ENCODE measurements at places on chromosomes 7 and 10.

DNA sequence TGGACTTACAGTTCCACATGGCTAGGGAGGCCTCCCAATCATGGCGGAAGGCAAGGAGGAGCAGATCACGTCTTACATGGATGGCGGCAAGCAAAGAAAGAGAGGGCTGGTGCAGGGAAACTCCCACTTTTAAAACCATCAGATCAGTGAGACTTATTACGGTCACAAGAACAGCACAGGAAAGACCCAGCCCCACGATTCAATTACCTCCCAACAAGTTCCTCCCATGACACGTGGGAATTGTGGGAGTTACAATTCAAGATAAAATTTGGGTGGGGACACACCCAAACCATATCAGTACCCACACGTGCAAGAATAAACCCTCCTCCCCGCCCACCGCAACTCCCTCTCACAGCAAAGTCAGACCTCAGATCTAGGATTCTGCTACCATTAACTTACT, 4.5 kb upstream of the AIFM2 start:
- DNase-seq = no peak

DNA sequence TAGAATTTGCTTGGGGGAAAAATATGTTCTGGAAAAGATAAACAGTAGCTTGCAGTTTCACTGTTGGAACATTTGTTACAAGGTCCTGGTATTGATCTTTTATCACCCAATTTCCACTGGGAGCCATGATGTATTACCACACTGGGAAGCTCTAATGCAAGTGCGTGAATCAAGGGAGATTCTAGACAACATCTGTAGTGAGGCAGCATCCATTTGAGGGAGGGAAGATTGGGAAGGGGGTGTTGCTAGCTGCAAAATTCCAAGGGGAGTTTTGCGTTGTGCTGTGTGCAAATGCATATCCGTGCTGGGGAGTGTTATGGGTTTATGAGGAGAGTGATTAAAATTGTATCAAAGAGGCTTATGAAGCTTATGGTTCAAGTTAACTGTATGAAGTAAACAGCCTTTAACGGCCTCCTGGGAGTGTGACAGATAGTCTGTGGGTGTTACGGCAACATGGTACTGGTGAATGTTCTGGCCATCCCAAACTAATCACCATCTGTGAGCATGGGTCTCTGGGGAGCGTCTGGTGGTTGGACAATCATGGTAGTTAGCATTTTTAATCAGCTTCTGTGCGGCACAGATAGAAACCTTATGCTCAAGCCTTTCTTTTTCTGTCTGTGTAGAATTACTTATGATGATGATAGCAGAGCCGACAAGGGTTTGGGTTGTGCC, 601.9 kb upstream of the GALNT17 start:
- DNase-seq = no peak

- DNase-seq = no peak
Measured at GRCh38 chr10:110426294-110427181, 71.2 kb upstream of the DUSP5 start.

DNA sequence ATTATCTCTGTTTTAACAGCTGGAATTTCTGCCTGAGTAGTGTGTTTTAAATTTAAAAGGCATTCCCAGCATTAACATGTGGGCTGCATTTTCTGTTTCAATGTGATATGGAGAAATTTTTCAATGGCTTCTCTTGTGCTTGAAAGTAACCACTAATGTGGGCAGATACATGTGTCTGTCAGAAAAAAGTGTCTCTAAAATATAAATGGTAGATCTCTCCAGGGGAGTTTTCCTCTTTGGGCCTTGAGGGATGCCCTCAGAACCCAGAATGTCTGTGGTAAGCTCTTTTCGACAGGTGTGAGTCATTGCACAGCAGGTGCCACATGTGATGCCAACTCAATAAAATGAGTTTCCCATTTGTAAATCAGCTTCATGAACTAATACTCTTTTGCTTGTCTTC, 221.1 kb downstream of the SEMA3E start:
- DNase-seq = no peak

GRCh38 chr10:62916141-62916603, 100.0 kb upstream of the EGR2 start:
- DNase-seq = no peak

DNA sequence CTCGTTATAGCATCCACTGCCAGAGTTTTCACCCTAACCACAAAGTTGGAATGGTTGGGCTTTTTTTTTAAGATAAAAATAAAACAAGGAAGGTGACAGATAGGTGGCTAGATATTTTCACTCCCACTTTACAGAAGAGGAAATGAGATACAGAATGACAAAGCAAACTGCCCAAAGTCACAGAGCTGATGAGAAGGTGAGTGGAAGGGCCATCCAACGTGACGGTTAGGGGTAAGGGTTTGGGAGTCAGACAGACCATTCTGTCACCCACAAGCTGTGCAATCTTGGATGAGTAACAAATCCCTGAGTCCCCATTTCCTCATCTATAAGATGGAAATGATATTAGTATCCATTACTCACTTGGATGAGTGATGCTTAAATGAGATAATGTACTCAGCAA, 106.9 kb upstream of the PDLIM1 start:
- DNase-seq = no peak

DNA sequence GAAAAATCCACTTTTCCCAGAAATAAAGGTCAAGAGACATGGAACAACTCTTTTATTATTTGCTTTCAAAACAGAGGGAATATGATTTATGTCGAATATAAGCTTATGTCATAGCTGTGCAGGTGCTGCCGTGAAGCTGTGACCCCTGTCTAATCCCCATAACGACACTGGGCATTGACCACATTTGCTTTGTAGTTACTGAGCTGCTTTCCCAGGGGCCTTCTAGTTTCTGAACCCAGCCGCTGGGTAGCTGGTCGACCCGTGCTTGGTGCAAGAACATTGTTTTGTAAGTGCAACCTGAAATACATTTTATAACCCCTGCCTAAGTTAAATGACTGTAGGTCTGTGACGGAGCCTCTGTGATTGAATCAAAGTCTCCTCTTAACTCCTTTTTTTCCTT, 144.9 kb upstream of the HDAC9 start:
- DNase-seq = no peak

Measured in frontal cortex (tissue), 4 donors.